Fibroblast of mammary gland (primary cell): ENCODE measurements at places on chromosomes 2 and 18.

- peak; percentile 89 for DNase-seq
Measured at GRCh38 chr2:109351164-109351756, 222.3 kb downstream of the SH3RF3 start.

DNA sequence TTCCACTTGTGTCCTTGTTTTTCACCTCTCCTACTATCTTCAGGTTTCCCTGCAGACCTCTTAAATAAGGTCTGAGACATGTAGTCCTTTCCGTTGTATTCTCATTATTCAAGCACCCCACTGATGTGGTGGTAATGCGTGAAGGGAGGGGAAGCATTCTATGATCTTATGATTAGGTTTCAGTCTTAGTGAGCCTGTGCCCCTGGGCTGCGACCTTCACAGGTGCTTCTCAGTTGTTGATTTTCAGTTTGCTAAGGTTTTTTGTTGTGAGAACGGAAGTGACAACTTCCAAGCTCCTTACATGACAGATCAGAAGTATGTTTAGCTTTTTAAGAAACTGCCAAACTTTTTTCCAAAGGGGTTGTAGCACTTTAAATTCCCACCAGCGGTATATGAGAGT, 41.3 kb downstream of the VPS54 start:
- DNase-seq = no peak

- no peak for DNase-seq
Measured at GRCh38 chr2:19753818-19754217, 148.0 kb downstream of the TTC32 start.

DNA sequence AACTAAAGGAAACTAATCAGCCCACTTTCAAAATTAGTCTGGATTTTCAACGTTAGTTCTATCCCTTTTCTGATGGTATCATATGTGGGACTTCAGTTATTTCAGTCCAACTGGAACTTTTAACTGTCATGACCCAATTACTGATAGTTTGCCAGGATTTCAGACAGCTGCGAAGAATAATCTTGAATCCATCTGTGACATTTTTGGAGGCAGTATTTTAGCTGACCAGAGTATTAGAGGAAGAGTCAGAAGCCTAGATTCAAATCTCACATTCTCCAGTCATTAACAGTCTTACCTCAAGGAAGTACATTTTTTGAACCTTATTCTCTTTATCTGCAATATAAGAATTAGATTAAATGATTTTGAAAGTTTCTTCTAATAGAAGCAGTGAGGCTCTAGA, 81.3 kb downstream of the PTRHD1 start:
- DNase-seq = no peak

DNA sequence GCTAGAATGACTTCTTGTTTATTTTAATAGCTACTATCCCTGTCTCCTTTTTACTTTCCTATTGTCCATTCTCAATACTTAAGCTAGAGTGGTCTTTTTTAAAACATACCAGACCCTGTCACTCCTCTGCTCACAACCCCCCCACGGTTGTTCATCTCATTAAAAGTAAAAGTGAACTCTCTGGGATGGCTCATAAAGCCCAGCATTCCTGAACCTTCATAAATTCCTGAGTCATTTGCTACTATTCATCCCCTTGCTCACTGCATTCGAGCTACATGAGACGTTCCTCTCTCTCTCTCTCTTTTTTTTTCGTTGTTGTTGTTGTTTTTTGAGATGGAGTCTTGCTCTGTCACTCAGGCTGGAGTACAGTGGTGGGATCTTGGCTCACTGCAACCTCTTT, 148.7 kb upstream of the DSEL start:
- DNase-seq = peak; percentile 72

DNA sequence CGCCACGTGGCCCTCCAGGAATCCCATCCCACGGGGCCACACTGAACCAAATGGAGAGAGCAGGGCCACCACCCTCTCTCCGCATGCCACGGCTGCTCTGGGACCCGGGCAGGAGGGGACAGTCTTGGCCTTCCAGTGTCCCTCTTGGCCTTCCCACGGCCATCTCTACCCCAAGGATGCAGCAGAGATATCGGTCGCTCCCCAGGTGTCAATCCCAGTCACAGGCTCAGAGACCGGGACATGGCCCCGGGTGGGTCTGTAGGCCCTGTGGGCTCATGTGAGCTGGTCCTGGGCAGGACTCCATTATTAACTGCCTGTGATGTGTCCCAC, 15.3 kb downstream of the CAPN10 start:
- no peak for DNase-seq

DNA sequence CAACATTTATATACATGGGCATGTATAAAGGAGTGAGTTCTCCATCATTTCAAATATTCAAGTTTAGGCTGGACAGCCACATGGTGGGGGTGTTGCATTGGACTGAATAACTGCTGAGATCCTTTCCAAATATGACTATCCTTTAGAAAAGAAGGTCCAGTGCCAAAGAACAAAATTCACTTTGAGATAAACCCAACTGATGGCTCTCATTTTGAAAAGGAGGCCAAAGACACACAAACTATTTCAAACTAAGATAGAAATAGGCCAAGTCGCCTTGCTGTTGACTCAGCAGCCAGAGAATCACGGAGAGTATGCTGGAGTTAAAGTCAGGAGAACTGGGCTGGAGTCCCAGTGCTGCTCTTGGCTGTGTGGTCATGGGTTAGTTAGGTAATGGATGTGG, 204.5 kb upstream of the LRATD1 start:
- DNase-seq = peak; percentile 86

- peak; percentile 96 for DNase-seq
Measured at GRCh38 chr2:45009303-45009927, at the start of gene SIX2. Gene SIX2, minus strand, starts transcription at chr2:45009452. Its CDS starts 342 bp downstream, at chr2:45009110.

DNA sequence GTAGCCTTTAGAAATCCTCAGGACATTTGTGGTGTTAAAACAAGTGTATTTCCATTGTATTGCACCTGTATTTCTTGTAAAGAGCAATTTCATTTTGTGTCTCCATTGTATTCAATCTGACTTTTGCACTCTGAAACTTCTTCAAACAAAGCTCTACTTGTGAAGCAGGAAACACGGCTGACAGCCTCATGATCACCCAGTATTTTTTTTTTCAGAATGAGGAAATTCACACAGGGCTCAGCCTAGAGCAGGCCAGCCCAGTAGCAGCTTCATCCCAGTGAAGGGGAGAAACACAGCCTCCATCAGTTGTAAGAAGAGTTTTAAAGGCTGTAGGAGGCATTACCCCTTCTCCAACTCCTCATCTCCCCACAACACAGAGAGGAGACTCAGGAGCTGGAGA, 175.9 kb upstream of the KLHL29 start:
- no peak for DNase-seq

GRCh38 chr2:223797811-223798721, 39.3 kb downstream of the AP1S3 start:
- DNase-seq = peak; percentile 58

DNA sequence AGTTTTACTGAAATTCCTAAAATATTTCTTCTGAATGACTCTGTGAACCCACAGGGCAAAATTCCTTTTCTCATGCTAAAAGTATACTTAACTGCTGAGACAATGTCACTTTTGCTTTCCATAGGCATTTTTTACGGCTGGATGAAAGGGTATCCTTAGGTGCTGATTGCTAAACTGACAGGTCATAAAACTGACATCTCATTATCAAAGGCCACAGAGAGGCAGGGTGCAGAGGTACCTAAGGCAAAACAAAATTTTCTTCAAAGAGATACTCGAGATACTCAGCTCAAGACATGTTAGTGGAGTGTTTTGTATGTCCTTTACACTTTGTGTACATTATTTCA, 62.0 kb upstream of the WDR75 start:
- no peak for DNase-seq

GRCh38 chr18:59093668-59094067, 46.0 kb upstream of the SEC11C start:
- no peak for DNase-seq

- DNase-seq = no peak
Measured at GRCh38 chr18:48351216-48352050, 57.8 kb downstream of the ZBTB7C start.

- no peak for DNase-seq
Measured at GRCh38 chr2:164115806-164116205, 380.0 kb upstream of the FIGN start.

DNA sequence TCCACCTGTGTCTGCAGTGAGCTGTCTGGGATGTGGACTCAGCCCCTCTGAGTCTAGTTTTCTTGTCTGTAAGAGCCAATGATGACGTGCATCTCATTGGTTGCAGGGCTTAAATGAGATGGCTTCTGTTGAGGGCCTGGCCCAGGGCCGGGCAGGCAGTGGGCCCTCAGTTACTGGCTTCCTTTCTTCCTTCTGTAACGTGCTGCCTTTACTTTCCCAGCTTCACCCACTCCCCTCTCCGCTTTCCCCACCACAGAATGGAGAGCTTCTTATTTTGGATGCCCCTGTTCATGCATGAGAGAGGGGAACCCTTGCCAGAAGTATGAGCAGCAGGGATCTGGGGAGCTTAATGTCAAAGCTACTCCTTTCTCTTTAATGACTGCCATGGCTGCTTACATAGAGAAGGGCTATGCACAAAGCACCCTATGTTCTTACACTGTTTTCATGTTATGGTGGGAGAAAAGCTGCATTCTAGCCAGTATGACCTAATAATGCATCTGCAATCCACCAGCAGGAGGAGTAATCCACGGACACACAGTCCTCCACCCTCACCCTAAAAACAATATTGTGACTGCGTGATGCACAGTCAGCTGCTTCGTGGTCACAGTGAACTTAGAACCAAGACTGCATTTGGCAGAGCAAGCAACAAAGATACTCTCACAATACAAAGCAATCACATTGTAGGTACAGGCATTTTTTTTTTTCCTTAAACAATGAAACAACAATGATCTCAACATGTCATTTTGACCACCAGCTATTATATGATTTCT, 37.2 kb downstream of the CREG2 start:
- DNase-seq = peak; percentile 80

- DNase-seq = no peak
Measured at GRCh38 chr2:240300261-240300821, 135.1 kb upstream of the GPC1 start.

DNA sequence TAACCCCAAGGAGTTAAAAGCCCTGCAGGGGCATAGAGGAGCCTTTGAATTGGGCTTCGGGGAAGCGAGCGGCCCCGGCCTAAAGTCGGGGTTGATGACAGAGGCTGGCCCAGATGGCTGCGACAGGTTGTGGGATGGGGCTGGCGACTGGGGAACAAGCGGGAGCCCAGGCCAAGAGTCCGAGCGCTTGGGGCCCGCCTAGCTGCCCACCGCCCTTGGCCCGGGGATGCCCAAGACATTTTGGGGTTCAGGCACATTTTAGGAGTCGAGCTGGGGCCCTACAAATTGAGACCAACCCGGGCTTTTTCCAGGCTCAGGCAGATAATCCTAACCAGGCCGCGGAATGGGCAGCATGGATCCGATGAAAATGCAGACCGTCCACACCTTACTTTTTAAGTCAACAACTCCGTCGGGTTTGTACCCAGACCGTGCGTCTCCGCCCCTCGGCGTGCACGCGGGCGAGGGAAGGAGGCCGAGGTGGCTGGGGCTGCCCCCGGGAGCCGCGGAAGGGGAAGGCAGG, 507 bp downstream of the RTKN start:
- DNase-seq = no peak

DNA sequence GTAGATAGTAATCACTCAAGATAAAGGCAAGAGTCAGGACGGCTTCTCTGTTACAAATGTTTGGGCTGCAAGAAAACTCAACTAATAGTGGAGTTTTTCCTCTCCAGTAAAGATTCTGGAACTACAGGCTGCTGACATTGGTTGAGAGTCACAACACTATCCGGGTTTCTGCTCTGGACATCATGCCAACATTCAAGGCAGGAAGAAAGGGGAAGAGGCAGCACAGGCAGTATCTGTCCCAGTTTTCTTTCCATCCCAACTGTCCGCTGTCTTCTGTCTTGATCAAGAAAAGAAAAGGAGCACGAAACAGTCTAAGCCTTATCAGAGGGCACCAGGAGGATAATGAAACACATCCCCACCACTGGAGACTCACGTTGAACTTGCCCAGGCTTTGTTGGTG, 132.1 kb downstream of the MAIP1 start:
- DNase-seq = no peak

- no peak for DNase-seq
Measured at GRCh38 chr2:29235411-29235810, 120.2 kb downstream of the CLIP4 start.

GRCh38 chr2:217463402-217464075, 539.3 kb downstream of the TNS1 start:
- no peak for DNase-seq

GRCh38 chr2:194328456-194328855, 1328.6 kb upstream of the SLC39A10 start:
- DNase-seq = no peak

DNA sequence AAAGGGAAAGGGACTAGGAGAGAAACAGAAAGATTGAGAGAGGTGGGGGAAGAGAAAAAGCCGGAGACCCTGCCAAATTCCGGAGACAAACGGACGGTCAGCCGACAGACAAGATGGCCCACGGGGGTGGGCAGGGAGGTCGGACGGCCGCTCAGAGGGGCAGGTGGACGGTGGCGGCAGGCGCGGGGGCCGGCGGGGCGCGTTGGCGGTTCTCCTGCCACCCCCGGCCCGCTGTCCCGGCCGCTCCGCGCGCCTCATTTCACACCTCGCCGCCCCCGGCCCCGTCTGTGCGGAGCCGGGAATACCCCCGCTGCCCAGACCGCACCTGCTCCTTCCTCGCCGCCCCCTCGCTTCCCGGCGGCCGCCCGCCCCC, 935 bp downstream of the SLC30A3 start:
- DNase-seq = no peak

- no peak for DNase-seq
Measured at GRCh38 chr2:204340511-204340910, 204.8 kb upstream of the PARD3B start.

- DNase-seq = peak; percentile 65
Measured at GRCh38 chr18:24530630-24531111, 70.2 kb downstream of the HRH4 start.
